ENCODE measurements at places on chromosomes 13 and 19.

DNA sequence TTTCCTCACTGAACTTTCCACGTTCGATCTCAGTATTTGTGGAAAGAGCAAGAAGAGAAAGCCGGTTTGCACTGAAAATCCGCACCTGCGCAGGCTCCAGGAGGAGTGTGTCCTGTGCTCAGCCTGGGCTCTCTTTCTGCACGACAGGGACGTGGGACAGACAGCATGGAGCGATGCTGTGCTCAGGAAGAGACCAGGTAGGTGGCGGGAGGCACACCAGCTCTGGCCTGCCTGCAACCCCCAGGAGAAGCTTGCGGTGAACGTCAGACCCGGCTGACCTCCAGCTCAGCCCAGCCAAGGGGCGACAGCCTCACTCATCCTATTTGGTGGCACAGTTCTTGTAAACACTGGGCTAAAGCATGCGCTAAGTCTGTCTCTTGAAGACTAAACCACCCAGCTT is 35.9 kb downstream of the NAXD start:
- no peak for DNase-seq

- no peak for DNase-seq
Measured at GRCh38 chr13:59250336-59251189, 913.2 kb downstream of the DIAPH3 start.

- no peak for DNase-seq
Measured at GRCh38 chr19:23098286-23098685, 18.5 kb upstream of the ZNF730 start.

DNA sequence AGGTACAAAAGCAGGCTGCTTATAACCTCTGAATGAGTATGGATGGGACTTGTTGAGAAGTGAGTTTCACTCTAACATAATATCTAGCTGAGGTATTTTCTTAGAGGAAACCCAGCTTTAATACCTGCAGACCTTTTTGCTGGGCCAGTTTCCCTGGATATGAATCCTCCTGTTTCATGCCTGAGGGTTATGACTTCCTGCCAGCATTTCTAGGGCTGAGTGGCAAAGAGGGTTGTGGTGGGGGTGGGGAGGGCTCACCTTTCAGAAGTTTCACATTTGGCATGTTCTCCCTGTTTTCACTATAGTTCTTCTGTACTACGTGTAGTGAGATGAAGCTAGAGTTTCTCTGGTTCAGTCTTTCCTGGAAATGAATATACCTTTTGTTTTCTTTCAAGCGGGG is 73.7 kb downstream of the LACC1 start:
- no peak for DNase-seq

- DNase-seq: peak; percentile 42
Measured at GRCh38 chr13:94345374-94346195, 133.9 kb downstream of the DCT start.

- DNase-seq: peak; percentile 39
Measured at GRCh38 chr19:56477429-56478338, 539 bp upstream of the ZNF667 start.

GRCh38 chr13:26400545-26400944 is 146.6 kb downstream of the CDK8 start:
- DNase-seq: no peak

GRCh38 chr13:73876323-73876722 is 257.9 kb downstream of the KLF12 start:
- DNase-seq: no peak

DNA sequence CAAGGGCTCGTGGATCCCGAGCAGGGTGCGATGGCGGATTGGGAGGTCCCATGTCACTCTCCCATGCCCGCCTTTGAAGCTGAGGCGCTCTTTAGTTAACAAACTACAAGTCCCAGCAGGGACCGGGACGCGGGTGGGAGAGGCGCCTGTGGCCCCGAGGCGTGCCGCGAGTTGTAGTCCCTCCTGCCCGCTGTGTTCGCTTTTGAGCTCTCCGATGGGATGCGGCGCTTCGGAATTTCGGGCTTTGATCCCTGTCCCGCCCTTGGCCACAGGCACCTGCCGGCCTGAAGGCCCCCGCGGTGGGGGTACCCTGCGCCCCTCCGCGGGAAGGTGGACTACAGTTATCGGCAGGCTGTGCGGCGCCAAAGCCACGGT is 11.0 kb downstream of the CYTH2 start:
- no peak for DNase-seq

- DNase-seq: no peak
Measured at GRCh38 chr19:51111606-51112005, 3.4 kb upstream of the CTU1 start.

- no peak for DNase-seq
Measured at GRCh38 chr13:47332149-47332548, 435.3 kb upstream of the HTR2A start.

DNA sequence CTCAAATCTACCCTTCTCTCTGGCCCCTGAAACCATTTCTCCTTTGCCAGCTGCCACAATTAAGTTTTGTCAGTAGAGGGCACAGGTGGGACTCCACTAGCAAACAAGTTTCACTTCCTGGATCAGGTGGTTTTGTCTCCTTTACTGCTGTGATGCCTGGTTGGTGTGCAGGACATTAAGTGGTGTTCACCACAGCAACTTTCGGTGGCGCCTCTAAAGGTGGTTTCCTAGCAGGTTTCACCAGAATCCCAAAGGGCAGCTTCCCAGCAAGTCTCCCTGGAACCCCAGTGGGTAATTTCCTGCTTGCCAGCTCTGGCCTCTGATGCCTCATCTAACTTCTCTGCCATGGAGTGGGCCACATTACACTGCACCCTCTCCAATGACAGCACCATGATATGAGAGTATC is 16.6 kb downstream of the MED4 start:
- no peak for DNase-seq

- DNase-seq: no peak
Measured at GRCh38 chr13:24108615-24108965, 51.9 kb upstream of the SPATA13 start.

GRCh38 chr13:51806566-51806965 is 2.6 kb upstream of the DHRS12 start:
- no peak for DNase-seq

DNA sequence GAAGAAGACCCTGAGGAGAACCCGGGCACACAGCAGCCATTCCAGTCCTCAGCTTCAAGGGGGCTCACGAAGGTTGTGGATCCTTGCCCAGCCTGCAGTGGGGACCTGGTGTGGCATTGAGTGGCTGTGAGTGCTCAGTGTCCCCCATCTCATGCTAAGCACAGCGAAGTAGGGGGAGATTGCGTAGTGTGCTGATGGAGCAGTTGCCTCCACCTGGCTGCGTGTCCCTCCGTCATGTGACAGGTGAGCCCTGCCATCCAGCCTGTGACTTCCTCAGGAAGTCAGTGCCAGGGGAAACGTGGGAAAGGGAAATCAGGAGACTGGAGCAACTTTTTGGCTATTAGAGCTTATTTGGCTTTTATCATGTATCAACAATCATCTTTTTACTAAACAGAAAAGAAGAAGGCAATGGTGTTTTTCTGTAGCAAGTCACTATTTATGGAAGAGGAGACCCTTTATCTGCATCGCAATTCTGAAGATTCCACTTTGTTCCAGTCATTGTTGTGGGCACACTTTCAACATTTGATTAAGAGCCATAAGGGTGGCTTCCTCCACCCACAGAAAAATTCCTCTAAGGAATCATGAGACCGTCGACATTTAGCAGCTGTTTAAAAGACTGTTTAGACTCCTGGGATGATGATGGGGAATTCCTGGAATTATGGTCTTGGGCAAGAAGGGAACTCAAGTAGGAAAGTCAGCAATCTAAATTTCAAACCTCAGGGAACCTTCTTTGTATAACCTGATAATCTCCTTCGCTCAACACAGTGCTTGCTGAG is 126.8 kb upstream of the SPATA13 start:
- DNase-seq: no peak

- no peak for DNase-seq
Measured at GRCh38 chr19:32436692-32437091, 31.1 kb downstream of the DPY19L3 start.

GRCh38 chr19:46898731-46899130 is 37.9 kb downstream of the ARHGAP35 start:
- DNase-seq: no peak

- no peak for DNase-seq
Measured at GRCh38 chr13:84377106-84377505, 494.8 kb upstream of the SLITRK1 start.

DNA sequence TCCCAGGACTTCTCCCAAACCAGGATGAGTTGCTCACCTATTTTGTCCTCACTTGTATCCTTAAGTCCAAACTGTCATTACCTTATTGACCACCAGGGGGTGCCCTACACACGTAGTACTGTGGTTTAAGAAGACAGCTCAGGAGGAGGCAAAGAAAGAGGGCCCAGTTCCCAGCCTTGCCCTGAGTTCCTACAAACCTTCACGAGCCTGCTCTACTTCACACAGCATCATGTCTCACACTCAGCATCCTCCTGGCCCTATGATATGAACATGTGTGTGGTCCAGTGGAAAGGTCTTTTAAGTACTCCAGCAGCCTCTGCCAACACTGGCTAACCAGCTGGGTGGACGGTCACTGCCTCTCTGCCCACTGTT is 8.1 kb upstream of the ZNF784 start:
- DNase-seq: peak; percentile 93

GRCh38 chr13:88068975-88069374 is 397.8 kb downstream of the SLITRK5 start:
- DNase-seq: no peak

GRCh38 chr19:42440357-42441048 is 2.2 kb downstream of the CXCL17 start:
- DNase-seq: peak; percentile 64

DNA sequence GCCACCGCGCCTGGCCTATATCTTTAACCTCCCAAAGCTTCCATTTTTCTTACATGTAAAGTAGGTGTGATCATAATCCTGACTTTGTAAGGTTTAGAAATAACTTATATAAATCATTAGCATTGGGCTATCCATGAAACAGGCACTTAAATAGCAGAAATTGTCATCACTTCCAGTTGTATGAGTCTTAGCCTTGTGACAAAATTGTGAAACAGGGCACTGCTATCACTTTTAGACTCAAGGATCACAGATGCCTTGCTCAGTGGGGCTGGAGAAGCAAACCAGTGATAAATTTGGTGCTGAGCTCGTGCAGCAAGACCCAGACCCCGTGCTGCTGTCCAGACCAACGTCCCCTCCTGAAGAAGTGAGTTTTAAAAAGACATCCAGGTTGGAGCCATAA is 209.7 kb downstream of the KATNAL1 start:
- DNase-seq: no peak

DNA sequence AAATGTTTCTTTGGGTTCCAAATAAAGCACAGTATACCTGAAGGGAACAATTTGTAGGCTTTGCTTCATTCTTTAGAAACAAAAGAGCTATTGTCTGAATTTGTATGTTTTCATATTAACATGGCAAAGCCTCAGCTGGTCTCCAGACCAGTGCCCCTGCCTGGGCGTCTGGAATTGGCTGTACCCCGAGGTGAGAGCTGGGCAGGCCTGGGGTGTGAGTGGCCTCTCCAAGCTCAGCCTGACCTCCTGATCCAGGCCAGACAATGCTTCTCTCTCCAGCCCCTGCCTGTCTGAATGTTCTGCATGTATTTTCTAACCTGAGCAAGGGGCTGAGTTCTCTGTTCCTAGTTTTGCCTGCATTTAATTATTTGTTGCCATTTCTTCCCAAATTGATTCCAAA is 66.3 kb upstream of the MCF2L start:
- no peak for DNase-seq

DNA sequence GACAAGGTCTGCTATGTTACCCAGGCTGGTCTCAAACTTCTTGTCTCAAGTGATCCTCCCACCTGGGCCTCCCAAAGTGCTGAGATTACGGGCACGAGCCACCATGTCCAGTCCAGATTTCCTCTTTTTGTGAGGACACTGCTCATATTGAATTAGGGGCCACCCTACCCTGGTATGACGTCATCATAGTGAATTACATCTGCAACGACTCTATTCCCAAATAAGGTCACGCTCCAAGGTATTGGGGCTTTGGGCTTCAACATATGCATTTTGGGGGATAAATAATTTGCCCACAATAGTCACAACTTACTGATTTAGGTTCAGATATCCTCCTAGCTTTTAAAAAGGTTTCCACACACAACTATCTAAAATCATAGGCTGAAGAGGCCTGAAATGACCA is 9.5 kb downstream of the SLC15A1 start:
- DNase-seq: no peak

- DNase-seq: no peak
Measured at GRCh38 chr13:93398167-93399035, 171.8 kb downstream of the GPC6 start.

GRCh38 chr19:49210108-49210900 is 52.7 kb downstream of the TRPM4 start:
- DNase-seq: no peak

DNA sequence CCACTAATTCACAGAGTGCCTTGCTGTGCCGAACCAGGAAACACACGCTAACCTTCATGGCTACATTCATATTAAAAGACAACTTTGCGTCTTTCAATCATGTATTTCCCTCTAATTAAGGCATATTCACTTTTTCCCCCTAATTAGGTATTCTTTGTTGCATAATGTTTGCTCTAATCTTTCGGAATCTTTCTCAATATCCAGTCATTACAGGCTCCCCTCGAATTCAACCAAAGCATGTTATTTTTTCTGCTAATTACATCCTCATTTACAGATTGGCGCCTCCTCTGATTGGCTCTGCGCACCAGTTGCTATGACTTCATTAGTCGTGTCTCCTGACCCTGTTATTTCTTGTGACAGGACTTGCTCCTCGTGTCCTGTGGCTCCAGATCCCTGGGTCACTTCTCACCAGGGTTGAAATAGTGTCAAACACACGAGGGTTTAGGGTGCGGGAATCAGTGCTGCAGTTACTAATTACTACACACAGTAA is 226.7 kb upstream of the TSHZ3 start:
- DNase-seq: no peak

DNA sequence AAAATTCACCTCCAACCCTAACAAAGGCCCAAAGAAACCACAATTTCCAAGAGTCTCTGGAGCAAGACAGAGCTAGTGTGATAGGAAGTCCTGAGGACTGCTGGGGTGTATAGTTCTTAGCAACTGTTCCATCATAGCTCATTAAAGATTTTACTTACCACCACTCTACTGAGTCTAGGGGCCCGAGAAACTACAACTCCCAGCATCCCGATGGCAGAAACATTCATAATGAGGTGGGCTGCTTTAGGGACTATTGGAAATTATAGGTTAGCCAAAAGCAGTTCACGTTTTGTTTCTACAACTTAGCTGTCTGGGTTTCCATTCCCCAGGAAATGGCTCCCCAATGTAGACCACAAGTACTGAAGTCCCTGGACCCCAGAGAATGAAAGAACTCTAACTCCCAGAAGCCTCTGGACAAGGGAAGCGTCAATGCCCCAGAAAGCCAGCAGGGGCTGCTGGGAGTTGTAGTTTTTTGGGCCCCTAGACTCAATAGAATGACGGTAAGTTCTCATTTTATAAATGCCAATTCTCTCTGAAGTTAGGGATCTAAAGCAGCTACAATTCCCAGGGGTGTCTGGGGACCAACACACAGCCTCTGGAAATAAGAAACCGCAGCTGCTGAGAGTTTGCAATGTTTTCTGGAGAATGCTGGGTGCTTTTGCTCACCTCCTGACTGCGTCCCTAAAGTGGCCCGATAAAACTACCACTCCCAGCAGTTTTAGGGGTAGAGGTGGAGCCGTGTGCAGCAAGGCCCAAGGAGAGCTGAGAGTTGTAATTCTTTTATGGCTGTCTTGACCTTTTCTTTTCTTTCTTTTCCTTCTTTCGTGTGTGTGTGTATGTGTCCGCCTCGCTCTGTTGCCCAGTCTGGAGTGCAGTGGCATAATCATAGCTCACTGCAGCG is 11.1 kb downstream of the FTL start:
- DNase-seq: peak; percentile 49

Data from NCI-H187 (cell line).